ENCODE measurements at places on chromosomes 5 and 9.

GRCh38 chr5:54848581-54848980 lies 136.8 kb downstream of the ESM1 start:
- DNase-seq: no peak

DNA sequence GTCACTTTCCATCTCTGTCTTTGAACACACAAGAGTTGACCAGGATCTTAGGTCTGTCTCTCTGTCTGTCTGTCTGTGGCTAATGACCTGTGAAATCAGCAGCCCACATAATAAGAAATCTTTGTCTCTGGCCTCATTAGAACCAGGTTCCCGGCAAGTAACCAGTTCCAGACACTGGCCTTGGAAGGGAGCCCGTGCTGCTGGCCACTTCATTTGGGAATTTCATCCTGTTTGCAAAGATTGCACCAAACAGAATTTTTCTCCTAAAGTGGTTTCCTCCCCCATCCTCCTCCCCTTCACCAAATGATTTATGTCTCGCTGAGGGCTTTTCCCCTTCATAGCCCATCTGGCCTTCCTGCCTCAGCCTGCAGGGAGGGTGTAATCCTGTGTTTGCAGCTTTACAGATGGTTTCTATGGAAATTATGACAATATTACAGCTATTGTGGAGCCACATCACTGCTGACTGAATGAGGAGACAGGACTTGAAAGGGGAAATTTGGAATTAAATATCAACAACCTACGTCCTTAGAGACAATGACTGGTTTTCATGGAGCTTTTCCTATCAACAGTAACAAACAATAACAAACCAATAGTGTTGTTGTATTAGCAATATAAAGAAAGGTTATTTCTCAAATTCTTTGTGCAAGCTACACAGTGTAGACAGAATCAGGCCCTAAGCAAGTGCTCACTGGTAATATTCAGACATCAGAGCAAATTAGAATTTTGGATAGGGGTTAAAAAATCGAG lies 25.7 kb downstream of the DPYSL3 start:
- no peak for DNase-seq

- DNase-seq: no peak
Observed at GRCh38 chr9:107299437-107299836, 16.4 kb downstream of the RAD23B start.

GRCh38 chr5:11013793-11014192 lies 252.8 kb upstream of the DAP start:
- DNase-seq: no peak

GRCh38 chr9:87973730-87974292 lies 522 bp downstream of the CDK20 start:
- DNase-seq: no peak

- no peak for DNase-seq
Observed at GRCh38 chr9:104746798-104747197, 685 bp upstream of the NIPSNAP3A start.

- DNase-seq: no peak
Observed at GRCh38 chr5:115977988-115978387, 15.7 kb downstream of the LVRN start.

DNA sequence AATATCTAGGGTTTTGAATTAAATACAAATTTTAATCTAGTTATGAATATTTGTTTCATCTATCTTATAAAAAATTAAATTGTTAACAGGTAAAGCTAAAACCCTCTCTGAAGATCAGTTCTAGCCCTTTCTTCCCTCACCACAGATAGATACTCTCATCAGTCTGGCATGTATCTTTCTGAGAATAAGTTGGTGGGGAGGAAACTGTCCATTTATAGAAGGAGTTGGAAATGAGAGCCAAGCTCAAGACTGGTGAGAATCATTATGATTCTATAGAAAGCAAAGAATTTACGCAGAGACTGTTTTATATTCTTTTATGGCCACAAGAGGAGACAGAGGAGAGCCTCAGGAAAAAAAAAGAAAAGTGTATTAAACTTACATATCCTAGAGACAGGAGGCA lies 59.0 kb downstream of the STARD4 start:
- DNase-seq: no peak

- no peak for DNase-seq
Observed at GRCh38 chr5:171629628-171630349, 155.8 kb upstream of the SMIM23 start.

DNA sequence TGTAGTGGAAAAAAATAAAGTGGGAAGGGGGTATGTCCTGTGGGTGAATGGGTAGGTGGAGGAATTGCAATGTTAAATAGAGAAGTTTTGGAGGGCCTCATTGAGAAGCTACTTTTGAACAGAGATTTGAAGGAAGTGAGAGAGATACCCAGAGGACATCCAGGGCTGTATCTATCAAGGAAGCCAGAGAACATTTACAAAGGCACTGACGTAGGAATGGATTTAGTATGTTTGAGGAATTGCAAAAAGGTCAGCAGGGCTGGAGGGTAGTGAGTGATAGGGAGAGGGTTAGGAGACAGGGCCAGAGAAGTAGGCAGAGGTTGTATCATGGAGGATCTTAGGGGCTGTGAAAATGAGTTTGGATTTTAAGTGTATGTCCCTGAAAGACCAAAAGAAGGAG lies 13.9 kb downstream of the PTTG1 start:
- DNase-seq: no peak

DNA sequence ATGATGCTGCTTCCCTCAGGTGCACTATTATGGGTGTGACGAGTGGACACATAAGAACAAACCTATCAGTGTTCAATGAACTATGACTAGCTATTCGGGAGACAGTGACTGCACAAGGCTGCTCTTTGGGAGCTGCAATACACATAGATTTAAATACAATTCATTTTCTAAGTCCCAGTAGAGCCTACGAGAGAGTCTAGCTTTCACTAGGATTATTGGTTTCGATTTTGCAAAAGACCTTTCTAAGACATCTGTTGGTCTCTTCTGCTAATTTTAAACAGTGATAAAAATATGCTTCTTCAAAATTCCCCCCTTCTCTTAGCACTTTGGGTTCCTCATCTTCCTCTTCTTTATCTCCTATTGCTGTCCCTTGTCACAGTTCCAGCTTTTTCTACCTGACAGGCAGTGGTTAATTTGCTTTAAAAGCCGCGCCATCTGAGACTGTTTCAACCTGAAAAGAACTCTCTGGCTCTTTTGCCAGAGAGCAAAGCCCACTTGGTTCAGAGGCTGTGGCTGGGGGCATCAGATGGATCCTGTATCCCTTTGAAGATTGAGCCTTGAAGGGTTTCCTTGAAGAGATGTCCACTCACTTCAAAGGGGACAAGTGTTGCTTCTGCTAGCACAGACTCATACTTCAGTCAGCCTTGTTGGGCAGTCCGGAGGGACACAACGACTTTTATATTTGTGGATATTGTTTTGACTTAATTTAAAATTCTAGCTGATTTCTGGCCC lies 241.5 kb downstream of the MAN2A1 start:
- DNase-seq: no peak

DNA sequence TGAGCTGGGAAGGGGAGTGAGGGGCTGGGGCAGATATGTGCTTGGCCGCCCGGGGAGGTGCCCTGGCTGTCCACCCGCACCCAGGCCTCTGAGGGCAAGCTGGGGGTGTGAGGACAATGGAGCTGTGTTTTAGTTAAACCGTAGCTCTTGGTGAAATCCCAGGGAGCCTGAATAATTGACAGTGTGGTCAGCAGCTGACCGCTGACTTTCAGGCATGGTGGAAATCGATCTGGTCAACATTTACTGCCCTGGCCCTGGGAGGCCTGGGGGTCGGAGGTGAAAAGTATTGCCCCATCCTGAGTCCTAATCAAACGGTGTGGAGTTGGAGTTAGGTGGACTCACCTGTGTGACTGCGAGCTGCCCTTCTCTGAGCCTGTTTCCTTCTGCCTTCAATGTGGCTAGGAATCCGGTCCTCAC lies 31.2 kb upstream of the CRB2 start:
- no peak for DNase-seq

DNA sequence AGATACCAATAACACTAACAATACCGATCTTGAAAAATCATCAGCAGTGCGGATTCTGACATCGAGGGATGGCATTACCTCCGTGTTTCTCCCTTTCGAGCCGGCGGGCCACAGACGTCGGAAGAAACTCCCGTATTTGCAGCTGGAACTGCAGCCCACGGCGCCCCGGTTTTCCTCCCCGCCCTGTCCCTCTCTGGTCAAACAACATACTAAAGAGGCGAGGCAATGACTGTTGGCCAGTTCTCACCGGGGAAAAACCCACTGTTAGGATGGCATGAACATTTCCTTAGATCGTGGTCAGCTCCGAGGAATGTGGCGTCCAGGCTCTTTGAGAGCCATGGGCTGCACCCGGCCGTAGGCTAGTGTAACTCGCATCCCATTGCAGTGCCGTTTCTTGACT lies 32.8 kb downstream of the OLFM1 start:
- no peak for DNase-seq

DNA sequence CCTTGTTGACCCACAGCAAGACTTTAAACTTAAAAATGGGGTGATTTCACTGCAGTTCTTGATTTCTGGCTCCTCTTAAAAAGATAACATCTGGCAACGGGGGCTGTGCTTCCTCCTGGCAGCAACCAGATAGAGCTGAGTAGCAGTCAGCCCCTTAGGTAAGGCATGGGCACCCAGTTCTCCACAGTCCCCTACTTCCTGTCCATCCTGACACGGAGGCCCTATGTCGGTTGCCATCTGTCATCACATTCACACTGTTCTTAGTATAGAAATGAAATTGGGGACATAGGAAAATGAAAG lies 11.7 kb downstream of the CD74 start:
- no peak for DNase-seq

GRCh38 chr5:79954620-79955019 lies 36.4 kb downstream of the MTX3 start:
- no peak for DNase-seq

GRCh38 chr5:66621146-66621545 lies 25.0 kb downstream of the MAST4 start:
- DNase-seq: no peak

- DNase-seq: no peak
Observed at GRCh38 chr9:100515578-100516494, 42.9 kb downstream of the TMEFF1 start.

- DNase-seq: no peak
Observed at GRCh38 chr5:42467981-42468524, 44.8 kb downstream of the GHR start.

DNA sequence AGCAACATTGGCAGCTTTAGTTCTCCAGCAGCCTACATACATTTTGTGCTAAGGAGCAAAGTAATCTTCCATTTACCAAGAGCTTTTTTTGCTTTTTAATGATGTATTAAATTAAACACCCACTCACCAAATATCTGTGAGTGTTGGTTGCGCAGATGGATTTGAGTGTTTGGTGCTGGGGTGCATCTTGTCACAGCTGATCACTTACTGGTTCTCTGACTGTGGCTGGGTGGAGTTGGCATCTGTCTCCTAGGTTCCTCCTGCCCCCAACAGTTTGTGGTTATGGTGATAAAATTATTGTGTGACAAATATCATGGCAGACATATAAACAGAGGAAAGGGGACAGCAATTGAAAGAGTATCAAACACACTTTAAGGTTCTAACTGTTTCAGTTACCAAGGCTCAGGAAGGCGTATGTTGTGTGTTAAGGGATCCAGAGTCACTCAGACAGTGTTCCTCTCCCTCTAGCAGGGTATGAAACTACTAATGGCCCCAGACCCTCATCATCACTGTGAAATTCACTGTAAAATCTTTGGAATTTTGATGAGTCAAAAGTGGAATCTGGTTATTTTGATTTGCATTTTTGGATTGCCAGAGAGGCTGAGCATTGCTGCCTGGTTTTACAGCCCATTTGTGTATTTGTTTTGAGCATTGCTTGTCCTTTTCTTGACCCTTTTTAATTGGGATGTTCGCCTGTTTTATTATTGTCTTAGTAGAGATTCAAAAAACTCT lies 81.7 kb downstream of the PDE8B start:
- DNase-seq: no peak

DNA sequence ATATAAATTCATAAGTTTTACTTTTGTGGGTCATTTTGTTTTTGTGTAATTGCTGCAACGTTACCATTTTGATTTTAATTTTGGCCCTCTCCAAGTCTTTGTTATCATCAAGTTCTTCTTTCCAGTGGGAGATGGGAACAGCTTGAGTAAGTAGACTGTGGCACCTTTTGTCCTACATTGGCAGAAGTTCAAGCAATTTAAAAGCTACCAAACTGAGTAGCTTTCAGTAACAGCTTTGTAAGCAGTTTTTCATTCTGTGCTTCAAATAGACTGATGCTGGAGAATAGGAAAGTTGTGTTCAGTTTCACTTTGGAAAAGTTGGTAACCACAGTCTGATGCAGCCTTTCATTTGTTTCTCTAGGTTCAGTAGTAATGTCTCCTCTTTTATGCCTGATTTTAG lies 47.8 kb upstream of the TMED7 start:
- DNase-seq: no peak

DNA sequence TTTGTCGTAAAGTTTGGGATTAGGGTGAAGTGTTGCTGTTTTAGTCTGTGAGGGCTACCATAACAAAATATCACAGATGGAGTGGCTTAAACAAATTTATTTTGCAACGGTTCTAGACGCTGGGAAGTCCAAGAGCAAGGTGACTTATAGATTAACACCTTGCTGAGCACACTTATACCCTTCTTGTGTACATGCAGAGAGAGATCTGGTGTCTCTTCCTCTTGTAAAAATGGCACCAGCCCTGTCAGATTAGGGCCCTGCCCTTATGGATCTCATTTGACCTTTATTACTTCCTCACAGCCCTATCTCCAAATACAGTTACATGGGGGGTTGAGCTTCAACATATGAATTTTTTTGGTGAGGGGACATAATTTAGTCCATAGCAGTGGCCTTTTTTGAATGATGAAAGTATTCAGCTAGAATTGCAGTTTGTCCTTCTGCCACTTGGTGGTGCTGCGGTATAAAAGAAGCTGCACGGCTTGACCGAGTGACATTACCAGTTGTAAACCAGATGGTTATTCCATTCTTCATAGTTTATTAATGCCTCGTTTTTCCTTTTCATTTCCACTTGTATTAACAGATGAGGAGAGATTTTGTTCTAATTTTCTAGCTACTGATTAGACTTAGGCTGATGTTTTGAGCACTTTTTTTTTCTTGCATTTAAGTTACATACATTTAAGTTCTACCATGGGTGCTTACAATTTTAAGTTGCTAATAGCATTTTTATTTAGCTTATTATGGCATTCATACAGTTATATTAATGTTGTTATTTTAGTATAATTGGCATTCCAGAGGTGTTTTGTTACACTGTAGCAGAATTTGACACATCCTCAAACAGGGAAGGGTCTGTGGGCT lies 19.4 kb downstream of the DCP2 start:
- peak; percentile 82 for DNase-seq

DNA sequence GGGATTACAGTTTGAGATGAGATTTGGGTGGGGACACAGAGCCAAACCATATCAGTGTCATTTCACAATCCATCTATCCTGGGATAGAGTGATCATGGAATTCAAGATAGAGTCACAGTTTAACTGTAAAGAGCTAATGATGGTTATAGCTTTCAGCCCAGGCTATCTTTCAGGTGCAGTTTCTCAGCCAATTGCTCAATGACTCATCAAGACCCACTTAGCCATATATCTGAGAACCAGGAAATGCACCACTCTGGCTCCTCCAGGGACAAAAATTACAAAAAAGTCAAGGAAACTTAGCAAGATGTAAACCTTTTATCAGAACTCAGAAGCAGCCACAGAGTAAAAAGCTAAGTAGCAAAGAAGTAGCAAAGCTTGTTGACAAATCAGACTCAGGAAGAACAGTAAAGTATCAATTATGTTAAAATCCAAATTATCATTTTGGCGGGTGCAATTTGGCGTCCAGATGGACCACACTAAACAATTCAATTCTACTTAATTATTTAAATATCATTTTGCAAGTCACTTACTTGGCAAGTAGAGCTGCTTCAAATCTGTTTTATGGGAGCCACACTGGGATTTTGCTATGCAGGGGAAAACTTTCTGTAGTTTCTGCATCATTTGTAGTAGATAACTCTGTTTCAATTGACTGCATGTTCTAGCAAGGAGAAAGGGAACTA lies 169.4 kb downstream of the TLE1 start:
- DNase-seq: no peak
